ENCODE measurements at places on chromosomes 2 and 18.

DNA sequence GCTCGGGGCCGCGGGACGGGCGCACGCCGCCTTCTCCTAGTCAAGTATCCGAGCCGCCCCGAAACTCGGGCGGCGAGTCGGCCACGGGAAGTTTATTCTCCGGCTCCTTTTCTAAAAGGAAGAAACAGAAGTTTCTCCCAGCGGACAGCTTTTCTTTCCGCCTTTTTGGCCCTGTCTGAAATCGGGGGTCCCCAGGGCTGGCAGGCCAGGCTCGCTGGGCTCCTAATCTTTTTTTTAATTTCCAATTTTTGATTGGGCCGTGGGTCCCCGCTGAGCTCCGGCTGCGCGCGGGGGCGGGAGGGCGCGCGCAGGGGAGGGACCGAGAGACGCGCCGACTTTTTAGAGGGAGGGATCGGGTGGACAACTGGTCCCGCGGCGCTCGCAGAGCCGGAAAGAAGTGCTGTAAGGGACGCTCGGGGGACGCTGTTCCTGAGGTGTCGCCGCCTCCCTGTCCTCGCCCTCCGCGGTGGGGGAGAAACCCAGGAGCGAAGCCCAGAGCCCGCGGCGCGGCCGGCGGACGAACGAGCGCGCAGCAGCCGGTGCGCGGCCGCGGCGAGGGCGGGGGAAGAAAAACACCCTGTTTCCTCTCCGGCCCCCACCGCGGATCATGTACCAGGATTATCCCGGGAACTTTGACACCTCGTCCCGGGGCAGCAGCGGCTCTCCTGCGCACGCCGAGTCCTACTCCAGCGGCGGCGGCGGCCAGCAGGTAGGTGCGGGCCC lies 617 bp downstream of the FOSL2 start:
- peak; percentile 31 for DNase-seq

DNA sequence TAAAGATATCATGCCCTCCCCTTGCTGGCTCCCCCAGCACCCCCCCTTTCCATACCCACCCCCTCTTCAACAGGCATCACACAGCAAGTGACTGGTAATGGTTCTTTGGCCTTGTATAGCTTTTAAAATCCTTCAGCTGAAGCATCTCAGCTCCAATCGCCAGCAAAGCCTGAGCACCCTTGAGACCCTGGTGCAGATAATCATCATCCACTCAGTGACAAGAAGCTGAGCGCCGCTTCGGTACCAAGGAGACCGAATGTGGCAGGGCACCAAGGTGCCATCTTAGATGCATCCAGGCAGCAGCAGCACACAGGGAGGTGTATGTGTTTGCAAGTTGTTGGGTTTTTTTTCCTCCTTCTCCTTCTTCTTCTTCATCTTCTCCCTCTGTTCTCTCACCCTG lies 232.7 kb downstream of the BCL11A start:
- DNase-seq: no peak

GRCh38 chr2:72952110-72952823 lies 34.9 kb downstream of the EMX1 start:
- DNase-seq: no peak

DNA sequence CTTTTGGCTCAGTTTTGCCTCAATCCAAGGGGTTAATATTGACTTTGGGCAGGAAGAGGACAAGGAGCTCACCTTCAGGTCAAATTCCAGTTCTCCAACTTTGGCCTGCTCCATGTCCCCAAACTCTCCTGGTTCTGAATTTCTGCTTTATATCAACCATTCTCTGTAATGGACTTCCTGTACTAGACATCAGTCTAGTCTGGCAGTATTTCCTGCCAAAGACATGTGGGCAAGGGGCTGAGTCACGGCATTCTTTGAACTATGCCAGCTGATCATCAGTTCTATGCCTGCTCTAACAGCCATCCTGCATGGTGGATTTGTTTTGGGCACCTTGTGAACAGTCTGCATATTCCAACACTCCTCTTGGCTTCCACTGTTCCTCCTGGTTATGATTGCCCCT lies 199.4 kb downstream of the ZEB2 start:
- DNase-seq: no peak
